Stimulated activated CD8-positive, alpha-beta memory T cell treated with anti-CD3 and anti-CD28 coated beads, Interleukin-7, amount 100 ng/mL, for 48 hours (primary cell): ENCODE measurements at places on chromosomes 7 and 10.

GRCh38 chr10:127836176-127836575 lies 56.6 kb downstream of the CLRN3 start:
- no peak for DNase-seq

GRCh38 chr7:27940341-27940740 lies 200.4 kb downstream of the TAX1BP1 start:
- DNase-seq: no peak

GRCh38 chr10:15782851-15783250 lies 63.1 kb upstream of the ITGA8 start:
- no peak for DNase-seq

- DNase-seq: no peak
Measured at GRCh38 chr7:143120691-143121405, 11.0 kb upstream of the PIP start.

DNA sequence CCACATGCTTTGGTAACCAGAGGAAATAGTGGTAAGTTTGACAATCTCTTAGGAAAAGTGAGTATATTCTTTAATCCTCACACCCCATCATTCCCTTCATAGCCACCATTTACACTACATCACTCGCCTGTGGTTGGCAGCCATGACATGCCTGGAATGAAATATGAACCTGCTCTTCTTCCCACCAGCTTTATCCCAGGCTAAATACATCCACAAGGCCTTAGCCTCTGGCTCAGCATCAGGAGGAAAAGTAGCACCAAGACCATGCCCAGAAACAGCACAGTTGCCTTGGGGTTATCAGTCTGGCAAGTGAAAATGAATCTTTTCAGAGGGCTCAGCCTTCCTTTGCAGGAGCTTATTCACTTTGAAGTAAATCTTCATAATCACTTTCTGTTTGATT lies 40.3 kb downstream of the SGCE start:
- DNase-seq: no peak

- no peak for DNase-seq
Measured at GRCh38 chr10:6008497-6009142, 31.3 kb upstream of the IL15RA start.

DNA sequence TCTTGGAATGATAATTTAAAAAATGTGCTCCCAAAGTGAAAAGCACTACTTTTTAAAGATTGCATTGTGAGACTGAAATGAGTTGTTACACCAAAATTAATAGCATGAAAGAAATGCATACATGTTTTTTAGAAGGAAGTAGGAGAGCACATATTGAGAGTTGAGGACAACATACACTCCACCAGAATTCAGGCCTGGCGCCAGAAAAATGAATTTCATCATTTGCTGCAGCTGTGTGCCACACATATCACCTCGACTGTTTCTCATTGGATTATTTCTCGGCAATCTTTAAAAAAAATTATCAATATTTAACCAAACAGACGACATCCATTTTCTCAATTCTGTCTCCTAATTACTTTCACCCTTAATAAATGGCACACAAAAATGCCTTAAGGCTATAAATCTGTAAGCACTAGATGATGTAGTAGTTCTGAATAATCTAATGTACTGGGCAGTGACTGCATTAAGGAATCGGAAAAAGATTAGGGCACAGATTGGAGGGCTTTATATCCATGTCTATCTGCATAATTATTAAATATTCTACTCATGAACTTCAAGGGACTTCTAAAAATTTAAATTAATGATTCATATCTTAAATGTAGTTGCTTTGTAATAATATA lies 590.4 kb downstream of the NXPH1 start:
- DNase-seq: no peak

DNA sequence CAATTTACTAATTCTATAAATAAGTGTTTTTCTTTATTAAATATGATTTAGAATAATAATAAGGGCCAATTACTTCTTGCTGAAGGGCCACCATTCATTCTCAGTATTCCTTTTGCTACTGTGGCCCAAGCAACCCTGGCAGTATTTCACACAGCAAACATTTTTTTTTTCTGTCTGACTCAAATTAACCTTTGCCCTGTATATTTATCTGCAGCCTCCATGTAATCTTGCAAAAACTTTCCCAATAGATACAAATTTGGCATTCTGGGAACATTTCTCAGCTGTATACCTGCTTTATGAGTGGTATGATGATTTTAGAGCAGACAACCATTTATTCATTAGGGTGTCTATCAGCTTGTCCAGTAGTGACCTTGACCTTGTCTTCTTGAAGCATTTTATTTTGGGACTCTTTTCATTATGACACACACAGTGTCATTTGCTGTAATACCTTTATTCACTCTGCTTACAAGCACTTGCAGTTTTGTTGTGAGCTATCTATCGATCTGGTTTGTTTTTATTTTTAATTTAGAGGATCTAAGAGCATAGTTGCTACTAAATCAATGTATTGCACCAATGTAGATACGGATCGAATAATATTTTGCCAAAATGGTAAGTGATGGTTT lies 159.7 kb upstream of the PLXDC2 start:
- DNase-seq: no peak

GRCh38 chr10:117680601-117681000 lies 138.1 kb downstream of the EMX2 start:
- DNase-seq: no peak

- no peak for DNase-seq
Measured at GRCh38 chr7:139714163-139714901, 63.5 kb downstream of the HIPK2 start.
